ENCODE measurements at places on chromosomes 7 and 10.

- peak; percentile 51 for DNase-seq
Observed at GRCh38 chr10:99532687-99533495, at the start of gene NKX2-3. TSS of gene NKX2-3 (plus strand) at chr10:99532942. CDS start at chr10:99533132, 190 bp downstream.

GRCh38 chr10:133613699-133614098 lies 12.9 kb downstream of the FRG2B start:
- no peak for DNase-seq

- DNase-seq = no peak
Observed at GRCh38 chr7:50349963-50350944, 45.7 kb downstream of the IKZF1 start.

DNA sequence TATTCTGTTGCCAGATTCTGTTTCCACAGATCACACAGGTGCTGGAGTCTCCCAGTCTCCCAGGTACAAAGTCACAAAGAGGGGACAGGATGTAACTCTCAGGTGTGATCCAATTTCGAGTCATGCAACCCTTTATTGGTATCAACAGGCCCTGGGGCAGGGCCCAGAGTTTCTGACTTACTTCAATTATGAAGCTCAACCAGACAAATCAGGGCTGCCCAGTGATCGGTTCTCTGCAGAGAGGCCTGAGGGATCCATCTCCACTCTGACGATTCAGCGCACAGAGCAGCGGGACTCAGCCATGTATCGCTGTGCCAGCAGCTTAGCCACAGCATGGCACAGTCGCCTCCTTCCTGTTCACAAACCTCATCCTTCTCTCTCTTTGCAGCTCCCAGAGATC lies 237.5 kb upstream of the PRSS1 start:
- no peak for DNase-seq

DNA sequence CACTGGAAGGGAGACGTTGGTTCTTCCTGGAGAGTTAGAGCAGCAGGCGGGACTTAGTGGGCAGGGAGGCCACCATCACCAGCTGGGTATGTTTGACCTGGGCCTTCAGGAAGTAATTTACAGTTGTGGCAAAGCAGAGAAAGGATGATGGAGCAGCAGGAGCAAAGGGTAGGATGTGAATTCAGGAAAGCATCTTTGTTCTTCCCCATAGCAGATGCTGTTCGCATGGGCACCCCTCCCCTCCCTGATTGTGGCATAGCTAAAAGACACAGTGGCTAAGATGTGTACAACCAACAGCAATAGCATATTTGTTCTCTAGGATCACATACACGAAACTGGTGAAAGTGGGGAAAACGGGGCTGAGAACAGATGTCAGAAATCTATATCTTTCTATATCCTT lies 56.3 kb upstream of the ITPRID1 start:
- DNase-seq = no peak

- no peak for DNase-seq
Observed at GRCh38 chr10:123462756-123463155, 203.4 kb upstream of the GPR26 start.
